ENCODE measurements at places on chromosomes 13 and 19. TPM values are rescaled to one million over a fixed set of nuclear protein-coding genes. Genes with fewer than 3 reads are reported as not detected.

F2RL3 gene
- total RNA-seq, result 5.0 TPM

ZIC2 gene
- 0.72 TPM for total RNA-seq

GFY gene
- not detected for total RNA-seq

- no peak for DNase-seq
Observed at GRCh38 chr19:2303211-2303798, 4.6 kb downstream of the LINGO3 start.

- no peak for DNase-seq
Observed at GRCh38 chr19:2101417-2102335, 5.0 kb downstream of the IZUMO4 start.

Measured in Caki2 (cell line).